ENCODE measurements at places on chromosomes 13 and 19. TPM values are rescaled to one million over a fixed set of nuclear protein-coding genes. Genes with fewer than 3 reads are reported as not detected.

GRCh38 chr13:51584731-51585672, 740 bp downstream of the WDFY2 start:
- DNase-seq = peak; percentile 47

DNA sequence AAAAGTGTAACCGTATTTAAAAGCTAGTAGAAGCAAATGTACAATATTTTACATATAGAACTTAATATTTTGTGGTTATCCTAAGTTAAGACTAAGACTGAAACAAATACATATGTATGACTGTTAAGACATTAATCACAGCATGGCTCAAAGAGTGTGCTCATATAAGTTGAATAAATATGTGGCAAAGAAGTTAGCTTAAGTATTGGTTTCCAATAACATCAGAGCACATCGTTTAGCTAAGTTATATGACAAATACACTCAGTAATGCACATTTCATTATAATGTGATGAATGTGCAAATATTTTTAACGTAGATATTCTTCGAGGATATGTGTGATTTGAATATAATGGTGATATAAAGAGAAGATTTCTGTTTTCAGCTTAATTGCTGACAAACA, 253.8 kb downstream of the SLITRK5 start:
- no peak for DNase-seq

DNA sequence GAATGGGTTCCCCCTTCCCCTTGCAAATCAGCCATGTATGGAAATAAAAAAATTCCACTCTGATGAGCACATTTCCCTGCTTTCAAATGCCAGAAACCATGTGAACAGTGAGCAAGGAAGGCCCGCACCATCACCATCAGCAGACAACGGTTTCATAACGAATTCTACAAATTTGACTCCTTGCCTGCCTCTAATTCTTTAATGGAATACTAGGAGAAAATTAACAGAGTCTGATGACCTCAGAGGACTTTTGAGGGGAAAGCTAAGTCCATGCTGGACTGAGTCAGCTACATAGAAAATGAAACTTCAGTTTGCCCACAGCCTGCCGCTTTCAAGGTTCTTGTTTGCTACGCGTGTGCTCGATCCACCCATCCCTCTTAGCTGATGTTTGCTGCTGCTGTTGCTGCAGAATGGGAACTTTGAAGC, 46.7 kb upstream of the KL start:
- DNase-seq = no peak

Gene TMEM221
- 4.1 TPM for polyA plus RNA-seq

DNA sequence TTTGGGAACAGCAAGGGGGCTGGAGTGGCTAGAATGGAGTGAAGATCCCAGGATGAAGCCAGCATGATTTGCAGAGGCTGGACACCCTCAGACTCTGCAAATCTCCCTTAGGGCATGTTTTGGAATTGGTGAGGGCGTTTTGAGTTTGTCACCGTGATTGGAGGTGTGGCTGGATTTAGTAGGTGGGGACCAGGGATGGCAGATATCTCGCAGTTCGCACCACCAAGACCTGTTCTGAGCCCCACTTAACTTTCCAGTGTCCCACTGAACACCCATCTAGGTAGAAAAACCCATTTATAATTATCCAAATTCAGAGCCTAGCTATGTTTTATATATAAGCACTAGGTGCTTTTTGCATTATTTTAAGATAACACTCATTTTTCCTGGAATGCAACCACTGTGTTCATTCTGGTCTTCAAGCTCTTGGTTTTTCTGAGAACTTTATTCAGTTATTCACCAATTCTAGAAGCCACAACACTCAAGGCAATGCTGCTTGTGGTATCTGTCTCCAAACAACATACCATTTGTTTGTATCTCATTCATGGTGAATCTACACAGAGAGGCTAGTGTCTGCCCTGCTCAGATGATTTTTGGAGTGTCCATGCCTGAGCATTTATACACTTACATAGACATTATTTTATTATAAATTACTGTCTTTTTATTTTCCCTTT, 3.0 kb upstream of the NANOS2 start:
- DNase-seq = no peak

Gene SLAIN1
- polyA plus RNA-seq = 17.8 TPM

GRCh38 chr19:44566984-44567383, 37.5 kb upstream of the CEACAM20 start:
- DNase-seq = no peak

DNA sequence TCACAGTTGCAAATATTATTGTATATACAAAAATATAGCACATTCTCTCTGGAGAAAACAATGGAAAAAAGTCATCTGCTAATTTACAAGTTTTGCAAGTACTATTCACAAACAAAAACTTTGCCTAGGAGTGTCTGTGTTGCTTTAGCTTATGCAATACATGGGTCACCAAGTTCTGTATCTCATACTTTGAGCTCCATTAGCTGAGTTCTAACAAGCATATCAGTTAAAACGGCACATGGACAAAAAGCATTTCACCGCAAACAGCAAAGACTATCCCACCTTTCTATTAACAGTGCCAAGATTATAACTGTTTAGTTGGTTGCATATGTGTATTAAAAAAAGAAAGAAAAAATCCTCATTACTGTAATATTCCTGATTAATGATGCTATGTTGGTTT, 4.6 kb downstream of the SPRY2 start:
- DNase-seq = no peak

Gene ZFP28
- 13.6 TPM for polyA plus RNA-seq

GRCh38 chr13:58187881-58188280, 556.3 kb downstream of the PCDH17 start:
- no peak for DNase-seq

DNA sequence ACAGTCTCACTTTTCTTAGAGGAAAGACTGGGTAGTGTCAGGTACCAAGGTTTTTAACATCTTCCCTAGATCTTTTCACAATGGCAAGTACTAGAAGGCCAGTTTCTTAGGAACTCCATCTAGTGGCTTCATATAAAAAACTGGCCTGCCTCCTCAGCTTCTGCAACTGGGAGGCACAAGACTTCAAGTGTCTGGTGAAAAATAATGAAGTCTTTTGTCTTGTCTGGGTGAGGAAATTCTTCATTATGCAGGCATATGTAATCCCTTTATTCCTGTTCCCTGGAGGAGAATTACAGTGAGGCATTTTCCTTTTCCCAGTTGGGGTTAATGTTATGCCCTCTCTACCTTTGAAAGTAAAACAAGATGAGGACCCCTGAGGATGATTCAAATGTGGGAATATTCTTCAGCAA, 300.5 kb downstream of the NALCN start:
- no peak for DNase-seq

GRCh38 chr19:5001615-5002014, 32.7 kb downstream of the KDM4B start:
- no peak for DNase-seq

DNA sequence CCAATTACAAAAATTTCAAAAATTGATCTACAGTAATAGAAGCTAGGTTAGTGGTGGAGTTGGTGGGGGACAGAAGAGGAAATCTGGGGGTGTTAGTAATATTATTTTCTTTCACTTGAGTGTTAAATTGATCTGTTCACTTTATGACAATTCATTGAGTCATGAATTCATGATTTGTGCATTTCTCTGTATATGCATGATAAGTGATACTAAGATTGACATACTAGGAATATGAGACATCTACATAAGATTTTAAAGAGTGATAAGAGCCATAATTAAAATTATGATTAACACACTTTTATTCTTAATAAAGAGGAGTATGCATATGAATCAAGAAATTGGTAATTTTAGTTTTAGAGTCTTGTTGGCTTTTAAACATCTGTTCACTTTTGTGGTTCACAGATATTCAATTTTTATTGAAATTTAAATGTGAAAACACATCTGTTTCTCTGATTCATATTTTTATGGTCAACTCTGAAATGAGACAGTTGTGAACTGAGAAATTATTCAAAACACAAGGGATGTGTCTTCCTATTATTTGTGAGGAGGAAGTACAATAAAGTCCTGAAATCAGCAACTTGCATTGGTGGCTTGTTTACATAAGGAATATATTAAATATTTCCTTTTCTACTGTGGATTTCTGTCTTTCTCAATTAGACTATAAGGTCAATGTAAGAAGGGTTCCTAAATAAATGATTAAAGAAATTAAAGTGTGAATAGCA, 196.5 kb downstream of the ITGBL1 start:
- no peak for DNase-seq

- DNase-seq = no peak
Measured at GRCh38 chr19:51784109-51784785, 10.7 kb upstream of the FPR3 start.

DNA sequence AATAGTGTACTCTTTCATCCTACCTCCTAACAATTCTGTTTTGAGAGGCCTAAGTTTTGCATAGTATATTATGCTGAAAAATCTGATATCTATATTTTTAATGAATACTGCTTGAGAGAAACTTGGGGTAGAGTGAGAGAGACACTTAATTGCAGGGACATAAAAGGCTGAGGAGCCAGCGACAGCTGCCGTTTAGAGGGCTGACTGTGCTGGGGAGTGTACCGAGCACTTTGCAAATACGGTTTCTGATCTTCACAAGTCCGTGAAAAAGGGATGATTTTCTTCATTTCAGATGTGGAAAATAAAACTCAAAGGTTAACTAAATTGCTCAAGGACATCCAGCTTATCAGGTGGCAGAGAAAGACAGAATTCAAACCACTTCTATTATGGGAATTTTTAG, 97.4 kb downstream of the CAB39L start:
- no peak for DNase-seq

Gene TMEM238
- polyA plus RNA-seq = 0.58 TPM

Gene DMKN
- polyA plus RNA-seq = 129 TPM

- no peak for DNase-seq
Measured at GRCh38 chr19:19388568-19389555, 16.6 kb upstream of the GATAD2A start.

DNA sequence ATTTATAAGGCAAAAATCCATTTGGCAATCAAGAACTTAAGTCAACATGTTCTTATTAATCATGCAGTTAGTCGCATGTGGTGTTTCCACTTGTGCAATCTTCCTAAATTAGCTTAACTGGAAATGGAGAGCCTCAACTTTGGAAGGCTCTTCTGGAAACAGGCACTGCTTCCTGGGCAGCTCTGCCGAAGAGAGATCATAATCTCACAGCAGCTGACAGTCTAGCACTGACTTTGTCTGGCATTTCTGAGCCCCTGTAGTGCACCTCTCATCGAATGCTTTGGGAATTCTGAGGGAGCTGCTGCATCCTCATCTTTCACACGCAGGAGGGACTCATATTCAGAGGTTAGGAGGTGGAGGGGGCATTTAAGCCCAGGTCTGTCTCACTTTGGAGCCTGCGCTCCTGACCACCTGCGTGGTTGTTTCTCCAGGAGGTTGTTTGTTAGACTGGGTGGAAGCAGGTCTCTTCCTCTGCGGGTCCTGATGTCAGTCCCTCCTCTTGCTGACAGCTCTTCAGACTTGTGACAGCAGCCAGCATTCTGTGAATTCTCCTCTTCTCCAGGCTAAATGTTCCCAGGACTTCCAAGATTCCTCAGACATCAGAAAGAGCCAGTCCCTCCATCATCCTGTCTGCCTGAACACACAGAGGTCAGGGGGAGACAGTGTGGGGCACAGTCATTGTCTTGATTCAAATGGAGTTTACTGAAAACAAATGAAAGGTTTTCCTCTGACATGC, 100.4 kb upstream of the GJB6 start:
- DNase-seq = no peak

GRCh38 chr13:81293594-81294164, 952.8 kb upstream of the SPRY2 start:
- no peak for DNase-seq

DNA sequence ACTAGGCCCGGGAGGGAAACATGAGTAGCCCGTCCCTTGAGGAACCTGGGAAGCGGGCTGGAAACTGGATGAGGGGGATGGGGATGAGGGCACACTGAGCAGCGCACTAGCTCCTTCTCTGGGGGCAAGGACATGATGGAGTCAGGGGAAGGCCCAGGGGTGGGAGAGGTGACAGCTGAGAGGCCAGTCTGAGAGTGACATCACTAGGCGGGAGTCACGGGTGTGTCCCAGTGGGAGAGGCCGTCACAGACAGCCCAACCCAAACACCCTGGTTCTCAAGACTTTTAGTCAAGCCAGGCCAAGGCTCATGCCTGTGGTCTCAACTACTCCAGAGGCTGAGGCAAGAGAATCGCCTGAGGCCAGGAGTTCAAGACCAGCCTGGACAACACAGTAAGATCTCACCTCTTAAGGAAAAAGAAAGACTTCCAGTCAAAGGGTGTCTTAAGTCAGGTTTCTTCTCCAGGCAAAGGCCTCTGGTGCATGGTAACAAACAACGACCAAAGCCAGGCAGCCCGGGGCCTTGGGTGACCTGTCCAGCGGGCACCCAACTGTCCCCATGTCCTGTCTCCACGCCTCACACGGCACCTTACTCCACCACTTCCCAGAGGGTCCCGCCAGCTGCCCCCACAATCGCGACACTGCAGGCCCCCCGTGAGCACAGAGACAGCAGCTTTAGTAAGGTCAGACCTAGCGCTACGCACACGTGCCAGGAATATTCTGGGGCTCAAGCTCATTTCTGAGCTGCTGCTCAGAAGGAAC, 25.5 kb upstream of the TIMM44 start:
- DNase-seq = no peak

Gene CPAMD8
- 34.1 TPM for polyA plus RNA-seq

- DNase-seq = no peak
Measured at GRCh38 chr19:24052811-24053210, 34.2 kb upstream of the ZNF254 start.

Gene SWSAP1
- 3.1 TPM for polyA plus RNA-seq

DNA sequence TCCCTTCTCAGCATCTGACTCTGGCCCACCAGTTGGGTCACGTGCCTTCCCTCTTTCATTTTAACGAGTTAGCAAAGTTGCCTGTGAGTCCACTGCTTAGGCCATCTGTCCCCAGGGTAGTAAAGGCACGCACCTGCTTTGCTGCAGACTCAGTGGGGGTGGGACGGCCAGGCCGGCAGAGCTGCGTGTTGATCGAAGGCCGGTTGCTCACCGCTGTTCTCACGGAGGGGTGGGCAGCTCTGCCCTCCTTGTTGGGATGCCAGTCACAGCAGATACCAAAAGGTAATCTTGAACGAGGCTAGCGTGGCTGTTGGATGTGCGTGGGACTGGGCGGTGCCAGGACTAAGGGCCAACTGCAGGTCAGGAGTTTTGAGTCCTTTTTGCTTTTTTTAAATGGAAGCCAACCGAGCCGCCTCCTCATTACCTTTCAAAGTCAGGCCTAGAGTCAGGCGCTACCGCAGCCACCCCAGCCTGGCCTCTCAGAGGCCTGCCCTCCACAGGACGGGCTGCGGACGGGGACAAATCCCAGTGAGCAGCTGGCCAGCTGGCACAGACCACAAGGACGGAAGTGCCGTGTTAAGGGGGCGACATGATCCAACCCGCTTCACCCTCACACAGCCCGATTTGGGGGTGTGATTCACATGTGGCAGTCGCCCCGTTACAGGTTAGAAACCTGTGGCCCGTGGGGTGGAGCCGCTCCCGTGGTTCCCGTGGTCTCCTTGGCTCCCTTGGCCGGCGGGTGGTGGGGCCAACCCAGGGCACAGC, 20.6 kb downstream of the ADPRHL1 start:
- DNase-seq = no peak
